ENCODE measurements at places on chromosomes 2 and 18.

DNA sequence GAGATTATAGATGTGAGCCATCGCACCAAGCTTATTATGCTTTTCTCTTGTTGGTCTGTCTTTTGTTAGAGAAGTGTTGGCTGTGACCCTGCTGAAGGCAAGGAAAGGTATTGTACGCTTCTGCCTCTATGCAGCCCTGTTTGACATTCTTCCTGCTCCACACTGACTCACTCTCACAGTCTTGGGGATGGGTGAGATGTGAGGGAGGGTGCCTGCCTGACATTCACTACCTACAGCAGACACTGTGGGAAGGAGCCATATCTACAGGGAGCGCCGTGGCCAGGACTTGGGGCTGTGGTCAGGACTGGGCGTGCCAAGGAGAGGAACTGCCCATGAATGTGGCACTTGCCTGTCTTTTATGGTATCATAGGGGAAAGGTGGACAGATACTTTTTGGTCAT, 43.9 kb upstream of the FHL2 start:
- DNase-seq = no peak

- DNase-seq = no peak
These were observed 1.5 kb downstream of the CNRIP1 start for GRCh38 chr2:68317971-68318913.

GRCh38 chr2:121284463-121285449, at the start of gene TFCP2L1:
TFCP2L1 (minus strand) TSS chr2:121285202; CDS start chr2:121285109, 93 bp downstream.
- no peak for DNase-seq

GRCh38 chr2:208541989-208542464, 135.4 kb downstream of the PTH2R start:
- no peak for DNase-seq

GRCh38 chr2:233130024-233130423, 69.9 kb downstream of the INPP5D start:
- no peak for DNase-seq

DNA sequence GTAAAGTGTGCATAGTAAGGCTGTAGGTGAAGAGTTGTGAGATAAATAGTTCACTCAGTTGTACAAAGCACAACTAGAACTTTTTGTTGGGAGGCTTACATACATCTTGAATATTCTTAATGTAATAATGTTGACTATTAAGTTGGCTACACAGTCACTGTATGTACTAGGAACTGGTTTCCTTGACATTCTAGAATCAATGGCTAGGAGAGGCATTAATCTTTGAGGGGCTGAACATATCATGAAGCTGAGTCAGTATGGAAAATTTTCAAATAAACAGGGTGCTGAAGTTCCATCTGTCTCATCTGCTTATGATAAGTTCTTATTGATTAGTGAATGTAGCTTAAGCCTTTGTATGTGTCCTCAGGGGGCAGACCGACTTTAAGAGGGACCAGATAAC, 23.4 kb downstream of the METTL21A start:
- no peak for DNase-seq

GRCh38 chr18:40163254-40163653, 1791.8 kb upstream of the PIK3C3 start:
- DNase-seq = no peak

- peak; percentile 66 for DNase-seq
These were observed 146.8 kb downstream of the SEPTIN10 start for GRCh38 chr2:109466674-109467575.

- DNase-seq = no peak
These were observed 41.7 kb downstream of the PRKRA start for GRCh38 chr2:178409261-178409660.

DNA sequence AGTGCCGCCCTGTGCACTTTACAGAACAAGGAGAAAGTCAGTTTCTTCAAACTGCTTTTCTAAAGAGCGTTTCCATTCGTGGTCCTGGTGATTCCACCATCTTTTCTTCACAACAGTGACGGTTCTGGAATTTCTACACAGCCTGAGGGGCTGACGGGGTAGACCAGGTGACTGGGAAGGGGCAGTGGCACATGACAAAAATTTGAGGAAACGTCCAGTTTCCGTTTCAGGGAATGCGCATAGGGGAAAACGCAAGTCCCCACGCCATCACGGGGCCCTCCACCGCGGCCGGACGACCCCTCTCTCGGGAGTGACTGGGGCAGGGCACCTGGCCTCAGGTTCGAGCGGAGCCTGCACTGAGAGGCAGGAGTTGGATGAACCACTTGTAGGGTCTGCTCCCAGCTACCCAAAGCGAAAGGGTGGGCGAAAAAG, 980 bp upstream of the SPTBN1 start:
- DNase-seq = no peak

DNA sequence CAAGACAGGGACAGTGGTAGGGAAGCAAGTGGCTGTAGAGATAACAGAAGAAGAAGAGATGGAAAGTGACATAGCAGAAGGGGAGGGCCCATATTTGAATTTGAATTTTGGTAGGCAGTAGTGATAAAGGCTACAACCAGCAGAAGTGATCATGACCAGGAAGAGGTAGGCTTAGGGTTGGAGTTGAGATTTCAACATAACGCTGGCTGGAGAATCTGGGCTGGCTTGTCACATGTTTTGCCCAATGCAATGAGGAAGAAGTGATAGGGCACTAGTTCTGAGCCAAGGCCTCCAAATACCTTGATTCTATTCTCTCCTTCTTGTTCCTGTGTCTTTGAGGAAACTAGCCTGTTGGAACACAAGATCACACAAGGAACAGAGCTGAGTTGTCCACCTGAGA, 69.4 kb downstream of the SCG2 start:
- no peak for DNase-seq

DNA sequence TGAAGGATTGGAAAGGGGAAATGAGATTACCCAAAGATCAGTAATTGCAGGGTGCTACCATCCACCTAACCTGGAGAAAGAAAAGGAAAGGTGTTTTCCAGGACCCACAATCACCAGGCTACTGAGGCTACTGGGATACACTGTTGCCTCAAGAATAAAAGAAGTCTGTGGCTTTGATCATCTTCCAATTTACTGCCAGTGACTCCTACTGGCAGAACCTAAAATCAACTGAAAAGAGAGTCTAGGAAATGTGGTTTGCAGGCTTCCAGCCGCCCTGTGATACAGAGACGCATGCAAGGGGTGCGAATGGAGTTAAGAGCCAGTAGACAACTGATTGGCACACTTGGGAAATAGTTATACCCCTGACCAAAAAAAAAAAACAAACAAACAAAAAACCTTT, 16.6 kb upstream of the TTL start:
- DNase-seq = no peak

- DNase-seq = no peak
These were observed 19.8 kb downstream of the RNF103 start for GRCh38 chr2:86603905-86604304.

All from ascending aorta (tissue), 2 donors.